ENCODE measurements at places on chromosomes 4 and X. TPM values are rescaled to one million over a fixed set of nuclear protein-coding genes. Genes with fewer than 3 reads are reported as not detected.

The TMPRSS11E gene
- total RNA-seq = not detected

The NSG1 gene
- 17.0 TPM for total RNA-seq

DNA sequence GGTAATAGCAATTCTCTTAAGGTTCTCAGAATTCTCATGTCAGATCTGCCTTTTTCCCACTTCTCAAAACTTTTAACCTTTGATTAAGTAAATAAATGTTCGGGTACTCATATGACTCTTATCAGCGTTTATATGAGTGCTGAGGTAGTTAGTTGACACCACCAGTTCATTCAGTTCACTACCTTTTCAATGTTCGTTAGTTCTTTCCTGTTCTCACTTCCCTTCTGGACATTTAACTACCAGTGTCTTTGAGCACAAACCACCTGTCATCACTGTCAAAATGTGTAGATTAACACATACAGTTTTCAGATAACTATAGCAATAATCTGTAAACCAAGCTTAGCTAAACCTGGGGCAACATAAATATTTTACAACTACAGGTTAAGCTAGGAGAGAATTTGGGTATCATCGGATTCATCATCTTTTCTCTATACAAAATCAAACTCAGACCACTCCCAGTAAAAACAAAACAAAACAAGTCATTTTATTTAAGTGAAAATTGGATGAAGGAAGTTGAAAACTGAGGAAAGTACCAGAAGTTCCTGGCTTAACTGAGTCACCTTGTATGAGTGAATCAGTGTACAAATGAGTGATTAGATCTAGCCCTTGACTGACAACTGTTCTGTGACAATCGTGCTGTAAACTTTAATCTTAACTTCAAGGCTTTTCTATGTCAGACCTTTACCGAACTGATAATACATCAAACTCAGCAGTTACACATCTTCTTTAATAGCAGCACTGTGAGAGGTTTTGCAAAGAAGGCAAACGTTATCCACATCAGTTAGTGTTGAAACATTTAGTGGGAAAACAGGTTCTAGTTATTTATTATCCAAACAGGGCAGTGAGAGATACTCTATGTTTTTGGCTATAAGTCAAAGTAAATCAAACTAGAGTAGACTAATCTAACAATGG lies 41.9 kb downstream of the ARHGEF38 start:
- DNase-seq = no peak

DNA sequence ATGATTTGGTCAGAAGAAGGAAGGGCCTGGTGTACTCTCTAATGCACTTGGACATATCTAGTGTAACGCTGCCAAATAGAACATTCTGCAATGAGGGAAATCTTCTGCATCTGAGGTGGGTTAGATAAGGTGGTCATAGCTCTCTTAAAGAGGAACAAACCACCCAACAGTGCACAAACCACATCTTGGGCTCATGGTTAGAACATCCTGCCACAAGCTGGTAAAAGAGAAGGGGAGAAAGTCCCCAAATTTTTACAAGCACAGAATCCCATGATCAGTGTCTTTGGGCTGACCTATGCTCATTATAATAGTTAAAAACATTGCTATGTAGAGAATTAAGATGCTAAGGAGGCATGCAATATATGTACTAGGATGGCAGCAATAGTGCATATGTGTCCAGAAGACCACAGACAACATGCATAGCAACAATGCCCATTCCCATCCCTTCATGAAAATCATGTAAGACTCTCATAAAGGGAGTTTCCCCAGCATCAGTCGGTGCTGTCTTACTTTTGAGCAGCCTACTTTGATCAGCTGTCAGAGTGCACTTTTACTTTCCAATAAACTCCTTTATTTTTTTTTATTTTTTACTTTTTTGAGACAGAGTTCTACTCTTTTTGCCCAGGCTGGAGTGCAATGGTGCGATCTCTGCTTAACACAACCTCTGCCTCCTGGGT lies 99.7 kb upstream of the SLC7A11 start:
- no peak for DNase-seq

DNA sequence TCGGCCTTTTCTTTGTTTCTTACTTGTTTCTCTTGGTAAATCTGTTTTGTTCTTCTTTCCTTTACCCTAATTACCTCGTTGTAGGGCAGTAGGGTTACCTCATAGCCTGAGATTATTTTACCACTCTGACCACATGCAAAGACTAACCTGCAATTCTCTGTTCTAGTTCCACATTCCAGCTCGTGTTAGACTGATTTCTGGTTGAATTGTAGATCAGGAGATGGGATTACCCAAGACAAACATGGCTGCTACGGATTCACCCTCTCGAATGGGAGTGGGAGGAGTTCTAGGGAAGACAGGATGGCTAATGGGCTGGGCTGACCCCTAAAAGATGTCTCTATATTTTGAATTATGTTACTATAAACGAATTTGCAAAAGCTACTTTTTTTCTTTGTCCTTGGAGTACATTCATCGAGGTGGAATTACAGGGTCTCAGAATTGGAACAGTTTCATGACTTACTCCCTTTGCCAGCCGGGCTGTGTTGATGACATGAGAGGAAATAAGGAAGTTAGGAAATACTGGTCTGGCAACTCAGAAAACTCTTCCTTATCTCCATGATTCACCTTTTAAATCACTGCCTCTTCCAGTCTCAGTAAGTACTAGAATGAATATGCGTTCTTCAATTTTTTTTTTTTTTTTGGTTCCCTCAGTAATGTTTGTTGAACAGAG lies 36.7 kb upstream of the FBXW7 start:
- DNase-seq = no peak

- no peak for DNase-seq
Measured at GRCh38 chrX:121671649-121672048, 624.2 kb downstream of the GLUD2 start.

The NWD2 gene
- total RNA-seq = not detected

DNA sequence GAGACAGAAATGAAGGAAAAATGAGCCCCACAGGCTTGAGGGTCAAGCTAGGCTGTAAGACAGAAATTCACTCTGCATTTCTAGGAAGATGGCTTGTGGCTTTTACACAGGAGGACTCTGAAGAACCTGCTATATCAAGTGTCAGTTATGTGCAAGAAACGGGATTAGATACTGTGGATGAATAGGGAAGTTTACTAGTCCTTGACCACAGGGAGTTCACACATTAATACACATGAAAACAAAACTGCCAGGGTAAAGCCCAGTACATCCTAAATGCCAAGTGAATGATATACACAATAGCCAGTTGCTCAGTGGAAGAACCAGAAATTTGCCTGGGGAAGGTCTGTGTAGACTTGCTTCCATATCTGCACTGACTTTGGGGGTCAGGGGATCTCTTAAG lies 53.5 kb downstream of the TMEM131L start:
- no peak for DNase-seq

The FAT1 gene
- total RNA-seq = 1.0 TPM

- no peak for DNase-seq
Measured at GRCh38 chr4:96295143-96295741, 455.3 kb downstream of the PDHA2 start.

- DNase-seq = no peak
Measured at GRCh38 chr4:21092531-21092930, 392.3 kb downstream of the PACRGL start.

The SRPX gene
- total RNA-seq = 0.13 TPM

The SMR3B gene
- total RNA-seq = not detected

The C1QTNF7 gene
- total RNA-seq = not detected

Measured in T-cell (primary cell).